ENCODE measurements at places on chromosomes 7 and 10. TPM values are rescaled to one million over a fixed set of nuclear protein-coding genes. Genes with fewer than 3 reads are reported as not detected.

The KIAA1549 gene
- 12.2 TPM for total RNA-seq

DNA sequence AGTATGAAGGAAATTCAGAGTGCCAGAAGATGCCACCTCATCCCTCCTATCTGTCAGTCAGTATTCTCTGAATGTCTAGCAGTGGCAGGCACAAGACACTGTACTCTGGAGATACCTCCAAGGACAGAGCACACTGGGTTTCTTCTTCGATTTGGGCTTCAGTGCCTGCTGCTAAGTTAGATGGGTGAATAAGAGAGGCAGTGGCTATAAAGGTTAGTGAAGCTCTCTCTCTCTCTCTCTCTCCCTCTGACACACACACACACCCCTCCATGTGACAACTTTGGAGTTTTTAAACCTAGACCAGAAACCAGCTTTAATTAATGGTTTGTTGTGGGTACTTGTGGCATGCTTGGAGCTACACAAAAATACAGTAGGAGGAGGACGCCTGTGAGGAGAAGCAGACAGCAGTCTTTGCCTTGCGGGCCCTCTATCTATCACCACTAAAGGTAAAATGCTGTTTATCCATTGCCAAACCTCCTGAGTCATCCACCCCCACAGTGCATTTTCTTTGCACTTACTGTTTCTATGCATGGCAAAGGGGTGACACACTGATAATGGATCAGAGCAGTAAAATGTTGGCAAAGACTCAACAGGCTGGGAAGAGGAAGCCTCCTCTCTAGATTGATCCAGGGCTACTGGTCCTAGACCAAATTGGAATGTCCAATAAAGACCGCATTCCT is 102.5 kb downstream of the TRIL start:
- H3K27me3 ChIP-seq = peaks cover 28% of the 10 kb centered on the region
- no peak for DNase-seq
- H3K4me3 ChIP-seq = no peak overlapping the region
- no peak overlapping the region for H3K27ac ChIP-seq
- H3K36me3 ChIP-seq = no peaks in the 10 kb centered on the region
- H3K4me1 ChIP-seq = peaks cover 16% of the 10 kb centered on the region

DNA sequence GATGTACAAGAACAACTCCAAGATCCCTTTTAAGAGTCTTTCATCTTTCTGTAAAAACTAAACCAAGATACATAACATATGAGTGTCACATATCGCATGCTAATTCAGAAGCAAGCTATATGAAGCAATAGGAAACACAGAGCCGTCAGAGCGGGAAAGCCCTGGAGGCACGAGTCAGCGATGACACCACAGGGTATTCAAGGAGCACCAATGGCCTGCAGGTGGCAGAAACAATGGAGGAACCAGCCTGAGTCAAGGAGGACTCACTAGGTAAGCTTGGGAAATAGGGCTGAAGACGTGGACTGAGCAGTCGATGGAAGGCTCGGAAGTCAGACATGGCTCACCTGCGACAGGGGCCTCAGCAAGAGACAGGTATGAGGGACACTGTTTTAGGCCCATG is 214.4 kb downstream of the FAM107B start:
- H3K4me1 ChIP-seq = peaks cover 24% of the 10 kb centered on the region
- no peak for DNase-seq
- H3K27ac ChIP-seq = no peak overlapping the region
- H3K36me3 ChIP-seq = peaks cover 3% of the 10 kb centered on the region
- H3K4me3 ChIP-seq = no peak overlapping the region

- DNase-seq = peak; percentile 64
- H3K27ac ChIP-seq = no peak overlapping the region
- H3K4me3 ChIP-seq = no peak overlapping the region
These were observed 15.0 kb upstream of the CXCL12 start for GRCh38 chr10:44399659-44400451.

GRCh38 chr7:78039790-78040776 is 241.5 kb downstream of the PHTF2 start:
- H3K4me3 ChIP-seq = no peak overlapping the region
- no peak overlapping the region for H3K27ac ChIP-seq
- peaks cover 14% of the 10 kb centered on the region for H3K27me3 ChIP-seq
- no peaks in the 10 kb centered on the region for H3K36me3 ChIP-seq
